ENCODE measurements at places on chromosomes 3 and 15.

- peak; percentile 79 for DNase-seq
Measured at GRCh38 chr3:195909644-195910498, 1.5 kb upstream of the TNK2 start.

DNA sequence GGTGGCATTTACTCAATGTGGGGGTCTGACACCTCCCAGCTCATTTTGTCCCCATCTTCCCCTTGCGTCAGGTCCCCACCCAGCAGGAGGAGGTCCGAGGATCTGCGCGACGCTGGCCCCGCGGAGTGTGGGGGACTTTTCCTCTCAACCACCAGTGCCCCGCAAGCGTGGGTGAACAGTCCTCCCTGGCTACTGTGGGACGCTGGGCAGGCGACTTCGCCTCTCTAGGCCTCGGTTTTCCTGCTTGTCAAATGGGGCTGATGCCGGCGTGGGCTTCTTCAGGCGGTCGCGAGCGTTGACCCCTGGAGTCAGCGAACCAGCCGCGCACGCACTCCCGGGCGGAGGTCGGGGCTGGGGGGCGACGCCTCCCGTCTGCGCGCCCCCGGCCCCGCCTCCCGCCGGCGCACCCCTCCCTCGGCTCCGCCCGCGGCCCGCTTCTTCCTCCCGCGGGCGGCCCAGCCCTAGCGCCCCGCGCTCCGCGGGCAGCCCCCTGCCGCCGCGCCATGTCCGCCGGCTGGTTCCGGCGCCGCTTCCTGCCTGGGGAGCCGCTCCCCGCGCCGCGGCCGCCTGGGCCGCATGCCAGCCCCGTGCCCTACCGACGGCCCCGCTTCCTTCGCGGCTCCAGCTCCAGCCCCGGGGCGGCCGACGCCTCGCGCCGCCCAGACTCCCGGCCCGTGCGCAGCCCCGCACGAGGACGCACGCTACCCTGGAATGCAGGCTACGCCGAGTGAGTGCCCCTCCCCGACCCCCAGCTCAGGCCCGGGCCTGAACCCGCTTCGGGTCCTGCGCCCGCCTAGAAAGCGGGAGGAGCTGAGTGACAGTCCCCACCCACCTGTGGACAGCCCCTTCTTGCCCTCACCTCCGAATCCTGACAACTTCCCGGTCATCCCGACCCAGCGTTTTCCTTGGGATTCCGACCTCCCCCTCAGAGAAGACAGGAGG lies at the start of gene PPM1M:
Gene PPM1M, plus strand, starts transcription at position 438 of the 942 bp plus-strand sequence. Its CDS starts 66 bp downstream, at position 504.
- peak; percentile 76 for DNase-seq

DNA sequence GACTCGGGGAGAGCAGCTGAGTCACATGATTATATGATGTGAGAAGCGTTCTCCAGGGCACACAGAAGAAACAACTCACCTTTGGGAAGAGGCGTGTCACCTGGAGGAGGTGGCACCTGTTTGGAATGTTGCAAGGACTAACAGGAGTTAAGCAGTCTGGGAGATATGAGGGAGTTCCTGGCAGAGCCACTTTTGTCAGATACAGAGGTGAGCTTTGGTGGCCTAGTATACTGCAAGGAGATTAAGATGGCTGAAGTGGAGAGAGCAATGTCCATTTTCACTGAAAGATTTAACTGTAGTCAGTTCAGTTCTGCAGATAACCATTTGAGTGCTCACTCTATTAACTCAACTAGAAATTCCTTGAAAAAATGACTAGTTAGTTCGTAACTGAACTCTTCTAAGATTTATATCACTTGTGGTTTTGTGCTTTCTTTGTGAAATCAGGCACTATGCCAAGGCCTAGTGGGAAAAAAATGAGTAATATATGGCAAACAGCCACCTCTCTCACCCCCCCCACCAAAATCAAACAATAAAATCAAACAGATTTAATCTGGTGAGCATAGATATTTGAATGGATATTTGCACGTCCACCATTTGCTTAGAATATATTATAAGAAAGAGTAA lies 61.3 kb downstream of the CRYBG3 start:
- no peak for DNase-seq

DNA sequence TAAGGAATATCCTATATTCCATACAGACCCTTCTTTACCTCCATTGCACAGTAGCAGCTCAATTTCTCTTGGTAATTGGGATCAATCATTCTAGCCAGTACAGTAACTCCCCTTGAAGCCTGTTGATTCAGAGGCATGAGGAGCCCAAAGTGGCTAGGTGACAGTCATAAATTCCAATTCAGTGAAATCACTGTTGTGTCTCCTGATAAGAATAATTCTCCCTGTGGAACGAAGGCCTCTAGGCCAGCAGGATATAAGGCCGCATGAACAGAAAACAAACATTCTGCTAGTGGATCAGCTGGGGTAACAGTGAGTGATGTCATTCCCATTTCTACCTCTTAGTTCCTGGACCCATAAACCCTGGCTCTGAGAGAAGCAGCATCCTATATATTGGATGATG lies 696.3 kb downstream of the NR2F2 start:
- DNase-seq: no peak

GRCh38 chr3:53547327-53547726 lies 52.9 kb downstream of the CACNA1D start:
- DNase-seq: peak; percentile 8

- peak; percentile 43 for DNase-seq
Measured at GRCh38 chr15:25849157-25849921, 13.8 kb downstream of the ATP10A start.

DNA sequence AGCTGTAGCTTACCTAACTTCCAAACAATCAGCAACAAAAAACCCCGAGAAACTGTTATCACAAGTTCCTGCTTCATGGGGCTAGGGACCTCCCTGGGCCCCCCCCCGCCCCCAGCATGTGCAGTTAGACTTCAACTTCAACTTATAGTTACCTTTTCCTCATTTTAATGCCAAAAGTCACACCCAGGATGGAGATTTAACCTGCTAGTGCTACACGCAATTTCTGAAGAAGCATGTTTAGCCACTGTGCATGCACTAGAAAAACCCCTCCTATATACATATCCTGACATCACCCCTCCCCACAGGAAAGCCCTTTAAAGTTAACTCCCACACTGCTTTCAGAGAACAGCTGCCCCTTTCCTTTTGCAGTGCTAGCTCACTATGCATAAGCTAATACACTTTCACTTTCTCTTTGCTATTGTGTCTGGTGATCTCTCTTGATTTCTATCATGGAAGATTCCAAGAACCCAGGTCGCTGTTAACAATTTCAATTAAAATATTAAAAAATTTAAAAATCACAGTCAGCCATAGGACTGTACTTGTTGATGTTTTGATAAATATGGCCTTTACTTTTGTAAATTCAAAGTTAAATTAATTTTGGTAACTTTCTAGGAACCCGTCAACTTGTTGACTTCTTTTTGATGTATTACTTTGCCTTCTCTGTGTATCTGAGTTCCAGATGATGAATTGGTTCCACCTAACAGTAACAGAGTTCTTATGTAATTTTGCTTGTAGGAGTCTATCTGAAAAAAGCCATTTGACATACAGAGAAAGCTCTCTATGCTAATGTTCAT lies 75.2 kb upstream of the ACAD9 start:
- DNase-seq: peak; percentile 74

DNA sequence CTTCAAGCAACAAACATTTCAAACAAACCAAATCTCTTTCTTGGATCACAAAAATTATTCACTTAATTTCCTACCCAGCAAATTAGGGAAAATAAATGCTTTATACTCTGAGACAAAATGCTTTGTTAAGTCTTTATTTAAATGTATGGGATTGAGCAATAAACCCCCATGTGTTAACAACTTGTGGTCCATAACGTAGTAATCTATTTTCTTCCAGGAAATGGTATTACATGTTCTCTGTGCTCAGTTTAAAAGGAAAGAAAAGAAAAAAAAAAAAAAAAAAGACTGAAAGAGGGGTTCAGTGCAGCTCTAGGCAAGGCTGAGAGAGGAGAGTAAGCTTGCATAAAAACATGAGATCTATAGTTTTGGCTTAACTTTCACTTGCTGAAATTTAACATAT lies 102.3 kb downstream of the PIK3CB start:
- no peak for DNase-seq

DNA sequence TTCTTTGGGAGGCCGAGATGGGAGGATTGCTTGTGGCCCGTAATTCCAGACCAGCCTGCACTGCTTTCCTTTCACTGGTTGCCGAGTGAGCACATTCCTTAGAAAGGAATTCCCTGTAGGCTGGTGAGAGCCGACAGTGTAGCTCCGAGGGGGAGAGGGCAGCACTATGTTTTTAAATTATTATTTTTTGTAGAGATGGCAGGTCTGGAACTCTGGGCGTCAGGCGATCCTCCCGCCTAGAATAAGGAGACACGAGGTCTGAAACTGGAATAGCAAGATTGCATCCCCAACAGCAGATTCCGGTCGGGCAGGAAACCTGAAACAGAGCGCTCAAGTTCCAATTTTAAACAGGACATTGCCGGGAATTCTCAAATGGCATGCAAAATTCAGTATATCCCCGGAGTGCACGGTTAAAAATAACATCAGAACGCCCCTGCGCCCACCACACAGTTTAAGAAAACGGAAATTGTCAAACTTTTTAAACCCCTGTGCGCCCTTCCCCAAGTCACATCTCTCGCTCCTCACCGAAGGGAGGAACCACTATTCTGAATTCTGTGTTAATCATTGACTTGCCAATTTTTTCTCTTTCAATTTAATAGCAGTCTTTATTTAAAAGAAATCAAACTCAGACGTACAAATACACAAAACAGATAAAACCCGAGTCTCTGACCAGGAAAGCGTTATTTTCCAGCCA lies 643 bp upstream of the RNU5B-1 start:
- DNase-seq: no peak

GRCh38 chr3:52202384-52203077 lies 4.6 kb downstream of the ALAS1 start:
- DNase-seq: peak; percentile 93

DNA sequence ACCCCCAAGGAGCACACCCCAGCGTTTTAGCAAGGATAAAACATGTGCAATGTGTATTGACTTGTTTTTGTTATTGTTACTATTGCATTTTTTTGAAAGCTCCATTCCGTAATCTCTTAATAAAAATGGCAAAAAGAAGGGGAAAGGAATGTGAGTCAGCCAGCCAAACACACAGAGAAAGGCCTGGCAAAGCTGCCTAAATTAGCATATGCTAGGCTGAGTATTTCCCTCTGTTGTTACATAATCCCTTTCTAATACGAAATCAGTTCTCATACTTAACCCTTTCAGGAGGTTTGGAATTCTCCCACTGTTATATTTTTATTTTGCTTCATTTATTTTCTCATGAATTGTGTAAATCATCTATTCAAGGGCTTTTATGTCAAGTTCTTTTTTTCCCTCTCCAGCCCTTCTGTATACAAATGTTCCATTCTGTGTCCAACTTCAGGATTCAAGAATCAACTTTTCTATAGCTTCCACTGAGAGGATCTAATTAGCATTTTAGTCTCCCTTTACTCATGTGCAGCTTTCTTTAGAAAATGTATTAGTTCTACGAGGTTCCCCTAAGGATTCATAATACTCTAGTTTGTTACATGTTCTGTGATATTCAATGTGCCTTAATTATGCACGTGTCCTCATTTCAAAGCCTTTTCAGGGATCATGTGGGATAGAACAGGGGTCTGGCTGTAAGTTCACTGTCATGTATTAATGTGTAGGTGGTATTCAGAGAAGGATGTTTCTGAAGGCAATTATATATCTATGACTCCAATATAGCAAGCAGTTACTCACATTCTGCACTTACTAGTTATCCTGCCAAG lies 9.2 kb downstream of the CADM2 start:
- no peak for DNase-seq

GRCh38 chr3:126259411-126260391 lies 79.3 kb upstream of the ALDH1L1 start:
- no peak for DNase-seq

DNA sequence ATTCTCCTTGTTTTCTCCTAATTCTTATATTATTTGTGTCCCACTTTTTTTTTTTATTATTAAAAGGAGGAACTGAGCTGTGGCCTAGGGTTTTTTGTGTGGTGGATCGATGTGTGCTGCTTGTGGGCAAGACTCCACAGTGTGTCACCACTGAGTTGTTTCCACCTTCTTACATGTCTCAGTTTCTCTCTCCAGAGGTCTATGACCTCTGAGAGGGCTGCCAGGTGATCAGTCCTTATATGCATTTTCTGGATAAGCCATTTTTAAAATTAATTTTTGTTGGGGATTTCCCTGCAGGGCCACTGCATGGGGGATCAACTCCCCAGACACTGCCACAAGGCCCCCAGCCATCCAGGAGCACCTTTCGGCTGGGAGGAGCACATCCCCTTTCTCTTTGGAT lies 27.8 kb downstream of the IQCF6 start:
- no peak for DNase-seq

GRCh38 chr3:86954747-86955146 lies 36.2 kb downstream of the VGLL3 start:
- DNase-seq: no peak

- DNase-seq: no peak
Measured at GRCh38 chr3:13548696-13549622, at the start of gene FBLN2. TSS of gene FBLN2 (plus strand) at chr3:13549125. CDS start at chr3:13570356, 21,231 bp downstream.

GRCh38 chr3:169104972-169105371 lies 558.5 kb downstream of the MECOM start:
- no peak for DNase-seq

GRCh38 chr3:188174317-188175044 lies 20.5 kb downstream of the LPP start:
- no peak for DNase-seq

GRCh38 chr3:78848392-78849288 lies 919.2 kb downstream of the ROBO1 start:
- no peak for DNase-seq

DNA sequence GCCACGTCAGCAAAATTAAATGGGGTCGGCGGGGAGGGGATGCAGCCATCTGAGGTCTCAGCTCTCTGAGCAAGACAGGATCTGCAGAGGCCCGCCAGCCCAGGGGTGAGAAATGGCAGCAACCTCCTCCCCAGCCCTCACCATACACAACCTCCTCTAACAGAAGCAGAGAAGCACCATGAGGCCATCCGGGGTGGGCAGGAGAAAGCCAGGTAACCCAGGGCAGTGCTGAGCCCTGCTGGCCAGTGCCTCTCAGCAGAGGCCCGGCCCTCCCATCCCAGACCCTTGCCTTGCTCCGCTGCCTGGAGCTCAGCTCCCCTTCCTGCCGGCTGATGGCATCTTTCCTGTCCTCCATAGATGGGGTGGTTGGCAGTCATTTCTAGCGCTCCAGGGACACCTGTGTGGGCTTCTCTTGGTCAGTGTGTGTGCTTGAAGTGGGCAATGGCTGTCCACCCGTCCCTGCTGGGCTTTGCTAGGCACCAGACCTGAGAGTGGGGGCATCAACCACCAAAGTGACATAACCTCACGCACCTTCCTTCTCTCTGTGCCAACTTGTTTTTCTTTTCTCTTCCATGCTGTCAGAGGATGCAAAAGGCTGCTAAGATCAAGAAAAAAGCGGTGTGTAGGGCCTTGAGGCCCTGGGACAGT lies 175.8 kb downstream of the NSMCE3 start:
- DNase-seq: no peak

DNA sequence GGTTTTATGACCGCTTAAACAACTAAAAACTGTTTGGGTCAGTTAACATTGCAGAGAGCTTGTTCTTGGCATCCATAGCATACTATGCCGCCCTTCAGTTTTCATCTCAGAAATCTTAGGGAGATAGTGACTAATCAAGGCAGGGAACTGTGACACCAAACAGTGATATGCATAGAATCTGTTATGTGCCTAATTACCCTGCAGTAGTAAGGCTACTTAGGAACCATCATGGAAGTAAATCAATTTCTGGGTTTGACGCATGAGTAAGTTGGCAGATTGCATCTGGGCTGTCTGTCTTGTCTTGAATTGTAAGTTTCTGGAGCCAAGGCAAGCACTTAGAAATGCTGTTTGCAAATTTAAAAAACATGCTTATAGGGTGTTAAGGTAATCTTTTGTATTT lies 22.5 kb downstream of the KCTD6 start:
- DNase-seq: no peak

GRCh38 chr3:108182339-108182738 lies 39.9 kb downstream of the IFT57 start:
- no peak for DNase-seq

GRCh38 chr3:72947715-72948490 lies 48.7 kb upstream of the PPP4R2 start:
- no peak for DNase-seq

Measured in inflammatory macrophage treated with lipopolysaccharide for 1 hour (primary cell).